ENCODE measurements at places on chromosomes 12 and 14.
A peak's percentile ranks its signal among the peaks of the same experiment; 100 is the strongest.

DNA sequence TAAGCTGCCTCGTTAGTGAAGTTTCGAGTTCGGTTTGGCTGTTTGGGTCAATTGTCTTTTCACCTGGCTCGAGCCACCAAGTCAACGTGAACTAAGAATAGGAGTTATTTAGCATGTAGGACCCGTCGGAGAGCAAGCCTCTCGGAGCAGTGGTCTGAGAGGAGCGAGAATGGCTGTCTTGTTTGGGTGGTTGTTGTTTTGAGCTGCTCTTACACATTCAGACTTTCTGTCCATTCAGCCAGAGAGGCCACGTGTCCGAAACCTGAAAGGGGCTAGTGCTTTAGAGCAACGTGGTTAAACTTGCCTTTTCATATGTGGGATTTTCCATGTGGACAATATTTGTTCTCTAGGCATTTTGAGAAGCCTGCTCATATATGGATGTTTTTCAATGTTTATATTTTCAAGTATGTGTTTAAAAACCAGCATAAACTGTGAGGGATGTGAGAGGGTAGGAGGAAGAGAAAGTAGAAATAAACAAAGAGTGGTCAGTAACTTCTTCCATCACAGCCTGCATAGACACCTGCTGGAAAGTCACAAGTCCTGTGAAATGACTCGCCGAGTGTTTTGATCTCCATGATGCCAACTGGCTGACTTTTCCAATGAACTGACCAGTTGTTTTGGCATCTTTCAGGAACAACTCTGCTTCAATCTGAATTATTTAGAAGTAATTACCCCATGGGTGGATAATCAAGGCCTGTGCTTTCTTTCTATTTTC lies 221.0 kb downstream of the ASCL1 start:
- no peak for DNase-seq

- DNase-seq = no peak
Observed at GRCh38 chr14:33767586-33768457, 183.1 kb downstream of the EGLN3 start.

GRCh38 chr14:93319958-93320357 lies 12.9 kb downstream of the BTBD7 start:
- peak; percentile 11 for DNase-seq

- DNase-seq = no peak
Observed at GRCh38 chr12:75705749-75706711, 194.6 kb upstream of the KRR1 start.

DNA sequence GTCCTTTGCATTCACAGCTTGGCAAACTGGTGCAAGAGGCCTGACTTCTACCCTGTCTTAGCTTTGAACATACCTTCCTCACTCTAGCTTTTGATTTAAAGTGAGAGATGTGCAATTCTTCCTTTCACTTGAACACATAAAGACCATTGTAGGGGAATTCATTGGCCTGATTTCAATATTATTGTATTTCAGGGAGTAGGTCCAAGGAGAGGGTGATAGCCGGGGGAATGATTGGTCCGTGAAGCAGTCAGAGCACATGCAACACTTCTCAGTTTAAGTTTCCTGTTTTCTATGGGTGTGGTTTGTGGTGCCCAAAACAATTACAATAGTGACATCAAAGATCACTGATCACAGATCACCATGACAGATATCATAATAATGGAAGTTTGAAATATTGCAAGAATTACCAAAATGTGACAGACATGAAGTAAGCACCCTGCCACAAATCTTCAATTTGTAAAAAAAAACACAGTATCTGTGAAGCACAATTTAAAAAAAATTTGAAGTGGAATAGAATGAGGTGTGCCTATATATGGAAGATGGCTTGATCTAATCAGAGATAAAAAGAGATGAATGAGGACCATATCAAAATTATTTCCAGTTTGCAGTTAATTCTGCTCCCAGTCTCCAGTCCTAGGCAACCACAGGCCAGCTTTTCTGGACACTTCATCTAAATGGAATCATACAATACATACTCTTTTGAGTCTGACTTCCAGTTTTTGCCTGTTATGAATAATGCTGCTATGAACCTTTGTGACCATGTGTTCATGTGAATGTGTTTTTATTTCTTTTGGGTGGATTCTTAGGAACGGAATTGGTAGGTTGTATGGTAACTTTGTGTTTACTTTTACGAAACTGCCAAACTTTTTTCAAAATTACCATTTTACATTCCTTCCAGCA lies 23.2 kb downstream of the BORCS5 start:
- peak; percentile 87 for DNase-seq

- no peak for DNase-seq
Observed at GRCh38 chr12:4626543-4626942, 22.3 kb downstream of the AKAP3 start.

DNA sequence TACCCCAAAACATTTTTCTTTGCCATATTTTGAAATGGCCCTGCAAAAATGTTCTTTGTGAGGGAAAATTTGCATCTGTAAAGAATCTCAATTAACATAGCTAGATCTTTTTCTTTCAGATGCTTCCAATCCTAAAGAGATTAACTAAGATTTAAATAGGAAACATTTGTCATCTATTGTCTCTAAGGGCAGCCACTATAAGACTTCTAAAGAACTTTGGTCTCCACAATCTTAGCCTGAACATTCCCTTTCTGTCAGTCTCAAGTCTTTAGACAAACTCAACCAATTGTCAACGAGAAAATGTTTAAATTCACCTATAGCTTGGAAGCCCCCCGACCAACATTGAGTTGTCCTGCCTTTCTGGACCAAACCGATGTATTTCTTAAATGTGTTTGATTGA lies 71.1 kb upstream of the RASSF8 start:
- no peak for DNase-seq

GRCh38 chr12:48191096-48191495 lies 7.7 kb downstream of the CCDC184 start:
- no peak for DNase-seq

- peak; percentile 49 for DNase-seq
Observed at GRCh38 chr14:35201066-35201465, 78.7 kb downstream of the PRORP start.

- DNase-seq = no peak
Observed at GRCh38 chr12:117790198-117790597, 178.6 kb downstream of the KSR2 start.

- DNase-seq = no peak
Observed at GRCh38 chr12:50960130-50960529, 7.8 kb downstream of the HIGD1C start.
